ENCODE measurements at places on chromosomes 12 and 14.
A peak's percentile ranks its signal among the peaks of the same experiment; 100 is the strongest.

DNA sequence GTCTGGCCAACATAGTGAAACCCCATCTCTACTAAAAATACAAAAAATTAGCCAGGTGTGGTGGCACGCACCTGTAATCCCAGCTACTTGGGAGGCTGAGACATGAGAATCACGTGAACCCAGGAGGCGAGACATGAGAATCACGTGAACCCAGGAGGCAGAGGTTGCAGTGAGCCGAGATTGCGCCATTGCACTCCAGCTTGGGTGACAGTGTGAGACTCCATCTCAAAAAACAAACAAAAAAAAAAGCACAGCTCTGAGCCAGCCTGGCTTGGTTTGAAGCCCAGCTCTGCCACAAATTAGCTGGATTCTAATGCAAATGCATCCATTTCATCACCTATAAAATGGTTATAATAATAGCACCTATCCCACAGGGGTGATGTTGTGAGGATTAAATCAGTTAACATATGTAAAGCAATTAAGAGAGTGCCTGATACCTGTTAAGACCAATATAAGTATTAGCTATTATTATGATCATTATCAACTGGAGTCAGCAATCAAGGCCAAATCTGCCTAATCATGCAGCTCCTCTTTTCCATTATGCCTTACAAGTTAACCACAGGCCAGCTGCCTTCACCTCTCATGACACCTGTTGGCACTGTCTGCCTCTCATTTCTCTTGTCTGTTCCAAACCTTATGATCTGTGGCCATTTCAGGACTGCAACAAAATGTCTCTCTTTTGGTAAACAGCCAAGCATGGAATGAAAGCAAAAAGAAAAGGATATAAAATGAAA lies 2.1 kb downstream of the GNPTAB start:
- DNase-seq: no peak

GRCh38 chr12:106455111-106455510 lies 97.6 kb downstream of the POLR3B start:
- no peak for DNase-seq

- DNase-seq: peak; percentile 94
Measured at GRCh38 chr14:75310295-75311111, 31.9 kb downstream of the FOS start.

GRCh38 chr12:5101686-5102085 lies 58.0 kb downstream of the KCNA5 start:
- DNase-seq: no peak

- DNase-seq: no peak
Measured at GRCh38 chr14:102087762-102088011, 843 bp upstream of the HSP90AA1 start.

DNA sequence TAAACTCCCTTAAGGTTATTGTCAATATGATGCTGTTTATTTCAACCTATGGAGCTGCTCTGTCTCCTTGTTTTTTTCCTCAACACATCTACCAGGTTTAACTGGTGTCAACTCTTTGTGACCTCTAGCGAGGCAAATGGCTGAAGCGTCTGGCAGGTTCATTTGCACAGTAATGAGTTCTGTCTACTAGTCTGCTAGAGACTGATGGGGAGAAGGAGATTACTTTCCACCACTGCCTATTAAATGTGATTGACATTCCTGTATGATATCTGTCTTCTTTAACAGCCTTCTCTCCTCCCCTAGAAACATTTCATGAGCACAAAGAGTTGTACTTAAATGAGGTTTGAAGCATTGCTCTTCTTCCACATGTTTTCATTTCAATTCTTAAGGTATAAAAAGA lies 253.7 kb downstream of the SLC6A15 start:
- no peak for DNase-seq

GRCh38 chr12:27936196-27936595 lies 36.3 kb downstream of the PTHLH start:
- no peak for DNase-seq

DNA sequence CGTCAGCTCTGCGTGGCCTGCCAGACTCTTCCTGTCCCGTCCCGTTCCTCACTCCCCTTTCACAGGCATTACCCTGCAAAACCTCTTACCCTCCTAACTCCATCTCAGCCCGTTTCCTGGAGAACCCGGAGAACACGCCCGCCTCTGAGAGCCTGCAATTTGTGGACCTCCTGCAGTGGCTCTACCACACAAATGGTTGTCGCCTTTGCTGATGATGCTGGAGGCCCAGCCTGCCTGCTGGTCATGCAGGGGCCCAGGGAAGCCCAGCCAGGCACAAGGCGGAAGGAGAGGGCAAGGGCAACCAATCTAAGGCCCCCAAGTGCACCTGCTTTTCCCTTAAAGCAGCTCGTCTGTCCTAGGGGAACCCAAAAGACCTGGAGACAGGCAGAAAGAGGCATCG lies 22.5 kb downstream of the RFLNA start:
- no peak for DNase-seq

GRCh38 chr14:55545779-55546178 lies 34.2 kb upstream of the KTN1 start:
- DNase-seq: no peak

- no peak for DNase-seq
Measured at GRCh38 chr12:132148368-132149045, 4.2 kb downstream of the NOC4L start.

GRCh38 chr12:1915082-1915968 lies 3.1 kb downstream of the CACNA2D4 start:
- peak; percentile 47 for DNase-seq

DNA sequence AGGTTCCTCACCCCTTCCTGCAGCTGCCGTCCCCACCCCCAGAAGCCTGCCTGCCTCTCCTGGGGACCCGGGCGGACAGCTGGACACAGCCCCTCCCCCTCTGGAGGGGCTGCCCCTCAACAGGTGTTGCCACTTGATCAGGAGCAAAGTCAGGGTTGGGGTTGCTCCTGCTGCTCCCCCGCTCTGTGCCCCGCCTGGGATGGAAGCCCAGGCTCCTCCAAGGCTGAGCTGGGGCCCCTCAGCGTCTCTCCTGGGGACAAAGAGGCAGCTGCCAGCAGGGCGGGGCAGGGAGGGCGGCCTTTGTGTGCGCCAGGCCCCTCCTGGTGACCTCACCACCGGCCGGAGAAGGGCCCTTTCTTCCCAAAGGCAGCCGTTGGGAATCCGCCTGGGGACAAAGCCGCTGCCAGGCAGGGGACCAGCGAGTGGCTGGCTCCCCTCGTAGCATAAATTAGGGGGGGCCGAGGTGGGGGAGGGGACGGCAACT lies 13.7 kb downstream of the TRMT61A start:
- peak; percentile 80 for DNase-seq

GRCh38 chr12:105738051-105738450 lies 400.7 kb downstream of the NUAK1 start:
- no peak for DNase-seq

DNA sequence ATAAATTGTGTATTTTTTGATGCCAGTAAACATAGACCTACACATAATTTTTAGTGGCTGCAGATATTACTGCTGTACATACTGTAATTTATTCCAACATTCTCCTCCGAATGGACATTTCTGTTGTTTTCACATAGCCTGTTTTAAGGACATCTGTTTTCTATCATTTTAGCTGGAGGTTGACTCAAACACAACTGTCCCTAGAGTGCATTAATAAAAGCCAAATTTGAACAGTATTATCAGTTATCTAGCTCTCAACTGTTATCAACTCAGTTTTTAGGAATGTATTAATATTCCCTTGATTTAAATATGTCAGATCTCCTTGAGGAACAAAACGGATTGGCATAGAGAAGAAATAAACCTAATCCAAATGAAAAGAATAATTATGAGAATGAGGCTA lies 17.2 kb upstream of the PIWIL1 start:
- DNase-seq: no peak

DNA sequence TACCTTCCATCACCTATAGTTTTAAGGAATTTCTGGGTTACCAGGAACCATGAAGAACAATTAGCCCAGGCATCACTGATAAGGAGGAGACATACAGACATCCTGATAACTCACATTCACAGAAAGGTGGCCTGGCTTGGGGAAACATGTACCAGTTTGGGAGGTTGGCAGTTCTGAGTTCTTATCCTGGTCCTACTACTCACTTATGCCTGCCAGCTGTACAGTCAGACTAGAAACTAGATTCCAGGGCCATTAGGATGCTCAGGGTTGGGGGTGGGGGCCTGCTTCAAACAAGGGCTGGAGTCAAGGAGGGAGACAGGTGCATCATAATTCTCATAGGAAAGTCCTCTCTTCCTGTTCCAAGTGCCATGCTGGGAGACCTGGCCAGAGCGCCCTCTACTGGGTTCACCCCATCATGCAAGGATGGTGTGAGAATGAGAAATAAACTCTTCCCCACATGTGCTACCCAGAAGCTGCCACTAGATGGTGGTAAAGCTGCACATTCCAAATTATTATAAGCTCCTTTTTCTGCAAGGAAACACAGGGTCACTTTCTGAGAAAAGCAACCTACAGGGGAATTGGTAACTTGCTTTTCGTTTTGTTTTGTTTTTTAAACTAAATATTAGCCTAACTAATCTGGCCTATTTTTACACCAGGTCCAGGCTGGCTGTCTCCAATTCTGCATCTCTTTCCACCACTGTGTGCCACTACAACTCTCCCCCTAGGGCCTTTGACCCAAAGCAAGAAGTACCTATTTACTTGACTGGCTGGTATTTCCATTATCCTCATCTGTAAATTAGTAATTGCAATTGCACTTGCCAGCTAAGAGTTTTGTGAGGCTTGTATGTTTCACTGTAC lies 14.5 kb downstream of the OAS2 start:
- no peak for DNase-seq

DNA sequence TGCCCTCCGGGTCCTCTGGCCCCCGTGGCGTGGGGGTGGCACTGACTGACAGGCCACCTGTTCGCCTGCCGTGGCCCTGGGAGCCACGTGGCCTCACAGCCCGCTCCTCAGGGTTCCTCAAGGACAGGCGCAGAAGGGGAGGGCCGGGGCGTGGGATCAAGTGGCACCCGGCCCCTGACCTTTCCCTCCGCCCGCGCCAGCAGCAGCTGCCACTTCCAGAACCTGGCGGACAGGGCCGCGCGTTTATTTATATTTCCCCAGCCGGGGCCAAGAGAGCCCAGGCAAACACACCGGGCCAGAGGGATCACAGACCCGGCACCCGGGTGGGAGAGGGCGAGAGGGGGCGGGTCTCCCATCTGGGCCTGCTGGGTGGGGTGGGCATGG lies 92.6 kb downstream of the RFLNA start:
- no peak for DNase-seq

- DNase-seq: no peak
Measured at GRCh38 chr12:66829660-66830325, 150.9 kb upstream of the GRIP1 start.

- DNase-seq: peak; percentile 64
Measured at GRCh38 chr14:101620031-101620788, 58.9 kb downstream of the DIO3 start.

DNA sequence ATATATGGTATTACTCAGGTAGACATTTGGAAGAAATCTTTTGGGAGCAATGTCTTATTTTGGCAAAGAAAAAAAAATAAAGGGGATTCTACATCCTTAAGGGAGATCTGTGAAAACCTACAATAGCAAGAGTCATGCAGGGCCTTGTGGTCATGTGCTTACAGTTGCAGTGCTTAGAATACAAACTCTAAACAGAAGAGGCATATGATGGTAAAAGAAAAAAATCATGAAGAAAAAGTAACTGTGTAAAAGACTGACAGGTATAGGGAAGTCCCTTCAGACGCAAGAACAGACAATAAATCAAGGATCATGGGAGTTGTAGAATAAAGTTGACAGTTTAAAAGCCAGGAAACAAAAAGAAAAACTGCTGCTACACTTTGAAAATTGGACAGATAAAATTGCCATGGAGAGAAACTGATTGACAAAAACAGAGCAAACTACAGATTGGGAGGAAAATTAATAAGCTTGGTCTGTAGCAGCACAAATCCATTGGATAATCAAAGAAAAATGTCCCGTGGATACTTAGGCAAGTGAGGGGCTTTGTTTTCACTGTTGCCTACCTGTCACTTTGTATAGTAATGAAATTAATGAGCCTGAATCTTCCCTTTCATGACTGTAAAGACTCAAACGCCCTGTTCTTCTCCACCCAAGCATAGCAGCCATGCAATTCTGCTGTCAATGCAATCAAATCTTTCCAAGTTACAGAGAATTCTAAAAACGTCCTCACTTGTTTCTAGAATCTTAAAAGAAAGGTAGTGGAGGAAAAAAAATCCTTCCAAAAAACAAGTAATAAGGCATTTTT lies 402.0 kb downstream of the SYT1 start:
- DNase-seq: no peak

DNA sequence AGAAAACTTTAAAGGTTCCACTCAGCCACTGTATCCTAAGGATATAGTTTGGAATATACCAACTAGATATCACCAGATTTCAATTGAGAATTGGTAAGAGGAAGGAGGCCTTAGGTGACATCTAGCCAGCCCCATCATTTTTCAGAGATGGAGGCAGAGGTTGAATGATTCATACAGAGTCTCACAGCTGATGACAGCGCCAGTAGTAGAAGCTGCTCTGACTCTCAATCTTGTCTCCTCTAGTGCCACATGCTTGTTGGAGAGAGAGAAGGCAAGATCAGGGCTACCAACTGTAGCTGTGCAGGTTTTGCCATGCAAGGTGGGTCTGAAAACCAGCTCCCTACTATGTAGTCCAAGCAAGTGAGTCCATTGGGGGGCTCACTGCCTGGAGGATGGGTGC lies 6.1 kb downstream of the FRMD6 start:
- DNase-seq: no peak

DNA sequence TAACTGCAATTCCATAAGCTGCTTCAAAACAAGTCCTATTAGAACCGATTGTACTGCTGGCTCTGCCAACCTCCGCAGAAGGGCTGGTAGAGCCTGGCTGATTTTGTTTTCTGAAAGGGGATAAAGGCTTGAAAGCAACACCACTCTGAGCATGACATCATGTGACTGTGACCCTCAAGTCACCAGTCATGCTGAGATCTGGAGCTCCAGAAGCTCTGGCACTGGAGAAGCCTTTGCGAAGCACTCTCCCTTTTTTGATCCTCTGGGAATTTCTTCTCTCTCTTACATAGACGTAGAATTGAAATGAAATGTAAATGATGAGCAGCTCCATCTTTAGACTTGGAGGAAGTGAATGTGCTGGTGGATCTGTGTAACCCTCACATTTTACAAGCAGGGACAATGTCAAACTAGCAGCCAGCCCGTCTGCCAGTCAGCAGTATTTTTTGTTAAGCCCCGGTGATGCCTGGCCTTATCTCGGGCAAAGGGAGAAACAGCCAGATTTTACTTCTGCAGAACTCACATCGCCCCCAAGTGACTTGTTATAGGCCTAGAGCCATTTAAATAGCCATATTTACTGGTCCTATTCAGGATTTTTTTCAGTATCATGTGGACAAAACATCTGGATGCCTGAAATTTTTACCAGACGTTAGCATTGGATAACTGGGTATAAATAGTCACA lies 112.1 kb upstream of the NPAS3 start:
- DNase-seq: no peak

DNA sequence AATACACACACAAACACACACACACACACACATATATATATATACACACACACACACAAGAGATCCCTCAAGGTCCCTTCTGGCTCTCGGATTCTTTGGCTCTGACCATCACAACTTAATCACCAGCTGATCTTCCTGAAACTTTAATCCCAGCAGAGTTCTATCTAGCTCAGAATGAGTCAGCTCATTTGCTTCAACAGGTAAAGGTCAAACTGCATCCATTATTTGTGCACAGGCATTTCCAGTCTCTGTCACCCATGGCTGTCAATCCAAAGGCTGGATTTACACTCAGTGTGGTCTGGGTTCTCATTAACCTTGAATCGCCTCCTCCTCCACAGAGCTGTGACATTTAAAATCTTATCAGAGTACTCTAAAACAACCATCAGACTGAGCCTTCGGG lies 113.3 kb upstream of the TMPO start:
- no peak for DNase-seq

GRCh38 chr12:55688716-55689655 lies 18.7 kb downstream of the ITGA7 start:
- no peak for DNase-seq

- DNase-seq: no peak
Measured at GRCh38 chr12:57048423-57049118, 1.4 kb downstream of the MYO1A start.
